ENCODE measurements at places on chromosomes 2 and 18.

GRCh38 chr2:49515996-49516782, 361.9 kb upstream of the FSHR start:
- no peak for DNase-seq

DNA sequence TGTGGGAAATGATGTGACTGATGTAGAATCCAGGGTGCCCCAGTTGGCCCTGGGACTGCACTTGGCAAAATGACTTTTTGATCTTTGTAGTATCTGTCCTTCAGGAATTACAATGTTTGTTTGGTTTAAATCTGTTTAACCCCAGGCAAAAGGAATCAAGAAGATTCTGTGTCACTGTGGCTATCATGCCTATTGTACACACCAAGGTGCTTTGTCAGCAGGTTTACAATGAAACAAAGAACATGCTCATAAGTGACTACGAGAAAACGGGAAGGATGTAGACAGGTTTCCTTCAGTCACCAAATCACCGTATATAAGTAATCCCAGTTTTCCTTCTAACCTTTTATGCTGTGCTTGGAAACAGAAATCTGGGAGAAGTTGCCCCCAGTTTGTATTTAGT, 109.5 kb downstream of the RTN4 start:
- DNase-seq: no peak

DNA sequence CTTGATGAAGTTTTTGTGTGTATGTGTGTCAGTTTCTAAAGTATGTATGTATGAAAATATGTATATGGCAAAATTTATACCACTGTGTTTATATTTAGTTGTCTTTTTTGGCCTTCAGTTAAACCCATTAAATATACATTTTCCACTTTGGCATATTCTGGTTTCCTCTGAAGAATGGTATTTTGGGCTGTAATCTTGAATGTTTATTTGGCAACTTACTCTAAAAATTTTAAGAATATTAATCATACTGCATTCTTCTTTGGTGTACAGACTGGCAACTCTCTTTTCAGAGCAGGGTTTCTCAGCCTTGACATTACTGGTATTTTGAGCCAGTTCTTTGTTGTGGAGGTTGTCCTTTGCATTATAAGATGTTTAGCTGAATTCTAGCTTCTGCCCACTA, 27.9 kb upstream of the CCBE1 start:
- no peak for DNase-seq

- peak; percentile 38 for DNase-seq
Observed at GRCh38 chr2:241271706-241272302, 43.7 kb downstream of the HDLBP start.

DNA sequence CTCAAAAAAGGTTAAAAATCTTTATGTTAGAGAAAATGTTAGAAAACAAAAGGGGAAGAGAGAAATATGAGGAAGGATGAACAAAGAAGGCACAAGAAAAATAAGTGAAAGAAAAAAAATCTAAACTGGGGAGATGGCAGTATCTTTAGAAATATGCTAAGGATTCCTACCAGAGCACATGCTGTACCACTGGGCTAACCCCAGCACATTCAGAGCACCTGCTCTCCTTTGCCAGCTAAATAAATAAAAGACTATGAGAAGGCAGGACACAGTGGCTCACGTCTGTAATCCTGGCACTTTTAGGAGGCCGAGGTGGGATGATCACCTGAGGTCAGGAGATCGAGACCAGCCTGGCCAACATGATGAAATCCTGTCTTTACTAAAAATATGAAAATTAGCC, 92.2 kb upstream of the CDKL4 start:
- DNase-seq: no peak

- DNase-seq: no peak
Observed at GRCh38 chr2:240525802-240526201, 32.0 kb downstream of the ANKMY1 start.

DNA sequence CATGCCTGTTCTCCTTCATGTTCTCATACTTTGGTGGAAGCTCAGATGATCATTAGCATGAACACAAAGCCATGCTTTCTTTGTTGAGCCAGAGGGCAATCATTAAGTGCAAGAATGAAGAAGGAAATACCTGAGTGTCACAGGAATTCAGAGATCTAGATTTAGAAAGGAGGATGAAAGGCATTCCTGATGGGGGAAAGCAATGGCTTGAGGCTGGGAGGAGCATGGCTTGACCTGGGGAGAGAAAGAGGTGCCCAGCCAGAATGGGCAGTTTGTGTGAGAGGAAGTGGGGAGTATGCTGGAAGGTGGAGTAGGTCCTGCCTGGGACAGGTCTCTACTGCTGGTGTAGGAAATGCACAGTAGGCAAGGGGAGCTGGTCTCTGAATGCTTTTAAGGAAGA, 35.1 kb downstream of the SLC4A3 start:
- DNase-seq: no peak

- DNase-seq: no peak
Observed at GRCh38 chr2:28424799-28425463, 32.3 kb downstream of the FOSL2 start.

- DNase-seq: no peak
Observed at GRCh38 chr2:134124047-134124753, 129.7 kb upstream of the MGAT5 start.

DNA sequence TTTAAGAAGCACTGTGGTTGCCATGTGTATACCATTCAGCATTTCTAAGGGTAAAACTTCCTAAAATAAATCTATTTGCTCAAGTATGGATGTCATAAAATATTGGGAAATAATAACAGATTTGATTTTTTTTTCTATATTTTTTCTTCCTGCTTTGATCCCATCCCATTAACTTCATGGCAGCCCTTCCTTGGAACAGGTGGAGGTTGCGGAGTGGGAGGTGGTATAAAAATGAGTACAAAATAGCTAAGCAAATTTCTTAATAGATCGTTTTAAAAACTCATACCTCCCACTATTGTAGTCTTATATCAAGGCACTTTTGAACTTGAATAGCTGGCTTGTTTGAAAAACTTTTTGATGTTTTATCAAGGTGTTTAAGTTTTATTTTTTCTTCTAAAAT, 152.1 kb upstream of the KYNU start:
- no peak for DNase-seq

DNA sequence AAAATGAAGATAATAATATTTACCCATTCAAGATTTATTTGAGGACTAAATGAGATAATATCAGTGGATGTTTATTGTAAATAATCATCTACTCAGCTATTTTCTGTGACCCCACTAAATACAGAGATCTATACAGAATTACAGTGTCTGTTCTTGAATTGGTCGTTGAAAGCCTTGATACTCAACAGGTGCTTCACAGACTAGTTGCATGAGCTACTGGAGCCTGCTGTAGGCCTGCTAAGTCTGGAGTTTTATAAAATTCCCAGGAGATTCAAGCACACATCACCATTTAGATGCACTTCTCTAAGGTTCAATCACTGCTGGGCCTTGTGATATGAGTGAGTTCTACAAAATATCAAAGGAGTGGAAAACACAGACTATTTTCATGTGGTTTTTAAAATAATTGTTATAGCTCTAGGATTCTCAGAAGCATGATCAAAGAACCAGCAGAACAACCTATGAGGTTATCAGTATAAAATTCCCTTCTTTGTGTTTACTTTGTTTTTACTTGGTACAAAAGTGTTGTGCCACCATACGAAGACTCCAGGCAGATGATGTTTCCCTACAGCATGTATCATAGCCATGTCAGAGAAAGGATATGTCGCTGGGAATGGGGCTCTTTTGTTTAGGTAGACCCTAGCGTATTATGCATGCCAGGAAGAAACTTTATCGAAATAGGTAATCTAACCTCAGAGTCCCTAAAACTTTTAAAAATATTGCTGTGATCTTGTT, 7.1 kb downstream of the SULT1C4 start:
- no peak for DNase-seq

DNA sequence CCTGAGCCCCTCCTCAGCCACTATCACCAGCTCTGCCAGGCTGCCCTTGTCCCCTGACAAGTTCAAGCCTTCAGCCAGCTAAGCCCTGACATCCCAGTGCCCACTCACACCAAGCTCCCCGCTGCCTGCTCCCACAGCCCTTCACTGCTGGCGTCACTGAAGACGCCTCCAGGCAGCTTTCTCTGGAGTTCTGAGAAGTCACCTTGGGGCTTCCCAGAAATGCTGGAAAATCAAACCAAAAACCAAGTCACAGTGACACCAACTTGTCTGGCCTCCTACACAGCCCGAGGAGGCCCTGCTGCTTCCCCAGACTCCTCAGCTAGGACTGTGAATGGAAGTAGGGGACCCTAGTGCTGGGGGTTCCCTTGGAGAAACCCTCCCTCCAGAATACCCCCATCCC, 2.2 kb upstream of the TNS1 start:
- DNase-seq: no peak

DNA sequence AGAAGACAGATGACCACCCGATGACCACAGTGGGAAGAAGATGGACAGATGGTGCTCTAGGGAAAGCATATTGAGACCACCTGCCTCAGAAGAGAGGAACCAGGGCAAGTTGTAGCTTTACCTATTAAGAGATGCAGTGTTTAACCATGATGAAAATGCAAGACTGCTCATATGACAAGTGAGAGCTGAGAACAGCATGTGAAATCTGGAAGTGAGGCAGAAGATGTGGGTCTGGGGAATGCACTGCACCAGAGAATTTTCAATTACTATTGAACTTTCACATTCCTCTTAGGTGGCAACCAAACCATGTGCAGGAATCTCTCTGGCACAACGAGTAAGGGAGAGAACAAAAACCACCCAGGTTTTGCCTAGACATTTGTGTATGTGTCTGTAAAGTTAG, 184.8 kb upstream of the CRIM1 start:
- DNase-seq: no peak

- no peak for DNase-seq
Observed at GRCh38 chr2:105853354-105854088, 108.8 kb downstream of the NCK2 start.

DNA sequence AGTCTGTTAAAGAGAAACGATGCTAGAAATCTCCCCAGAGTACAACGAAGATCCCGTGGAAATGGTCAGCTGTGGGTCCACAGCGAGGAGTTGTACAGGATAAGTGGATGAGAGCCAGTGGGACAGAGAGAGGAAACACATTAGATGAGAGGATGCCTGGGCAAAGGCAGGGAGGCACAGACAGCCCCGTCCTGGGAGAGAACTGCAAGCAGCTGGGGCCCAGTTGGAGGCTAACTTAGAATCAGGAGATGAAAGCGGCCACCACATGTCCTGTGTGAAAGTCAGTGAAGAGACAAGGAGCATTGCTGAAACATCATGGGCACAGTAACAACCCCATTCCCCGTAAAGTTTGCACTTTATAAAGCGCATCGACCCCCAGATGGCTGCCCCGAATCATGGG, 157.5 kb downstream of the RAPGEF4 start:
- DNase-seq: no peak

DNA sequence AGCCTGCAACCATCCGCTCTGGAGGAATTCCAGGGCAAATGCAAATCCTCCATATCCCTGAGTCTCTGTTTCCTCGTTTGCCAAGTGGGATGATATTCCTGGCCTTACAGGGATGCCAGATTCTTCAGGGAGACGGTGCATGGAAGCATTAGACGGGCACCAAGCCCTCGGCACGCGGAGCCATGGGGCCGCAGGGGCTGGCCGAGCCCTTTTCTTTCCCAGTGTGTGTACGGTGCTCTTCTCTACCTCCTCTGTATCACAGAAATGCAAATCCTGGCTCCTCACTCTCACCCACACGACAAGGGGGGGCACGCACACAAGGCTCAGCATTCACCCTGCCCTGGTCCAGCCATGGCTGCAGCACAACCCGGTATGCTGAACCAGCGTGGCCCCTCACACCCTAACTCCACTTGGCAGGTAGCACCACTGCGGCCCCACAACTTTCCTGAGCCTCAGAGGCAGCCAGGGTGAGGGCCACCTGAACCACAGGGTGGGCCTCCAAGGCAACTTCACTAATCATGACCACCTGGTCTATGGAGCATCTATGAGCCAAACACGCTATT, 64.1 kb upstream of the SALL3 start:
- DNase-seq: no peak

DNA sequence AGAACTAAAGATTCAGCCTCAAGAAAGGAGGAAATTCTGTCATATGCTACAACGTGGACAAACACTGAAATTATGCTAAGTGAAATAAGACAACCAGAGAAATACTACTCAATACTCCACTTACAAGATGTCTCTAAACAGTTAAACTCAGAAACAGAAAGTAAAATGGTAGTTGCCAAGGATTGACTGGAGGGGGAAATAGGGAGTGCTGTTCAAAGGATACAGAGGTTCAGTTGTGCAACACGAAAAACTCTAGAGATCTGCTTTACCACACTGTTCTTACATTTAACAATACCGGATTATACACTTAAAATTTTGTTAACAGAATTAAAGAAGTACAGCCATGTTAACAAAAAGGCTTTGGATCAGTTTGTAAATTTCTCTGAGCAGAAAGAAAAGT, 39.8 kb upstream of the C2orf15 start:
- DNase-seq: no peak

DNA sequence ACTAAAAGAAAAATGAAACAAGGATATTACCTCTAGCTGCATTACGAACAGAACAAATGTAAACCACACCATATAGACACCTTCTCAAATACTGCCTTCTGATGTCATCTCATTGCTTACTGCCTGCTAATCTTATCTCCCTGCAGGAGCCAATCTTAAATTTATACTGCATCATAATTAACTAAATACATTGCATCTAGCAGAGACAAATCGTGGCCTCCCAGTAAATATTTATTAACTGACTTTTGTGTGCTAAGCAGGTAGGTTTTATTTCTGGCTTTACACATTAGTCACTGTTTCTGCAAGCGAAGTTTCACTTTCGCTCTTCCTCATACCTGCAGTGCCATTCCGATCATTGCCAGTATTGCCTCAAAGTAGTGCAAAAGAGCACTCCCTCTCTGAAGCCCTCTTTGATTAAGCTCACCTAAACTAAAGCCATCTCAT, 67.5 kb downstream of the SPATS2L start:
- no peak for DNase-seq

- DNase-seq: no peak
Observed at GRCh38 chr2:1609485-1610095, 134.7 kb downstream of the PXDN start.

GRCh38 chr2:100929147-100929546, 72.9 kb upstream of the RPL31 start:
- no peak for DNase-seq

GRCh38 chr18:8106603-8107002, 502.6 kb upstream of the RAB12 start:
- DNase-seq: no peak

DNA sequence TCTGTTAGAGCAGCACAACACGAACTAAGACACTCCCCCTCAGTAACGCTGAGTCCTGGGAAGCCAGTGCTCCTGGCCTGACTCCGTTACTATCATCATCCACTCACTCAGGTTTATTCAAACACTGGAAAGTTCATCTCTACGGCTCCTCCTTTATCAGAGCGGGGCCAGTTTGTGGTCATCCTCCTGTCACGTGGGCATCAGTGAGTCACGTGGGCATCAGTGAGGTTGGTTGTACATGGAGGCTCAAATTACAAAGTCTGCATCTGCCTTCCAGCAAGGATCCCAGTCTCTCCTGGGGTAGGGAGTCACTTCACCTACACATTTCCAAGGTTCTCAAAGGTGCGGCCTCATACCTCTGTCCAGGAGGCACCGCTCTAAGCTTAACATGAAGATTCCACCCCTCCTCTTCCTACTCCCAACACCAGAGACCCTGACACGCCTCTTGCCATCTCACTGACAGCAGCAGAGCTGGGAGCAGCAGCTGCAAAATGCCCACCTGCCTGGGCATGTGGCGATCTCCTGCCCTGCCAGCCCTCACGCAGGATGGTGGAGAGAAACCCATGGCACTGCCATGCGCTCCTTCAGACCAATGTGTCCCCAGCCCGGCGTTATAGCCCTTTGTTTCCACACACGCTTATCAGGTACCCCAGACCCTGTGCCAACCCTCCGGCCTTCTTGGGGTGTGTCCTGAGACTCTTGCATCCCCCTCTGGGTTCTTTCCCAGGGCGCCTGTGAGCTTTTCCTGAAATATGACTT, 99.2 kb upstream of the PTPRM start:
- no peak for DNase-seq

- no peak for DNase-seq
Observed at GRCh38 chr18:59763541-59764136, 66.4 kb upstream of the CCBE1 start.
